ENCODE measurements at places on chromosomes 7 and 10.

DNA sequence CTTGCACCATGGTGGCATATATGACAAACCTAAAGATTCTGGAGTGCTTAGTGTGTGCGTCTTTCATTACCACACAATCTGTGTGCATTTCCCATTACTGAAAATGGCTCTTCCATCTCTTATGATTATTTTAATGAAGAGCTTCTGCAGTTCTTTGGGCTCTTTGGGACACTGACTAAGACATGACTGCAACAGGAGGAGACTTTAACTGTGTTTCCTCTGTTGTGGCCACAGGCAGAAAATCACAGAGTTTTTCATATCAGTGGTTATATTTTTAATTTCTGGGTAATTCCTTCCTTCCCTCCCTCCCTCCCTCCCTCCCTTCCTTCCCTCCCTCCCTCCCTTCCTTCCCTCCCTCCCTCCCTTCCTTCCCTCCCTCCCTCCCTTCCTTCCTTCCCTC is 58.1 kb downstream of the WNT2 start:
- DNase-seq = no peak

- DNase-seq = no peak
Observed at GRCh38 chr7:82567356-82567755, 123.8 kb upstream of the CACNA2D1 start.

DNA sequence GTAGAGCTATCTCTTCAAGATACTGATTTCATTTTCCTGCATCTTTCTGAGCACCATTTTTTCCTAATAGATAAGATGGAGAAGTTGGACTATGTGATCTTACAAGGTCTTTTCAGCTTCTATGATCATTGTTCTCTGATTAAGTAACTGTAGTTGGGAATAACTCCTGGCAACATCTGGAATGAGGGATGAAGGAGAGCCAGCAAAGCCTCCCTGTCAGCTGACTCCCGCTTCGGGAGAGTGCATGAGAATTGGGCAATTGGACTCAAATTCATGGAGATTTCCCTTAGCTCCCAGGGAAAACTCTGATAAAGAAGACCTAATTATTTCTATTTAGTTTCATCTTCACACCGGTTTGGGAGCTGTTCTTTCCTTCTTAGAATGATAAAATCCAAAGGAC is 146.1 kb downstream of the CCDC71L start:
- peak; percentile 6 for DNase-seq

DNA sequence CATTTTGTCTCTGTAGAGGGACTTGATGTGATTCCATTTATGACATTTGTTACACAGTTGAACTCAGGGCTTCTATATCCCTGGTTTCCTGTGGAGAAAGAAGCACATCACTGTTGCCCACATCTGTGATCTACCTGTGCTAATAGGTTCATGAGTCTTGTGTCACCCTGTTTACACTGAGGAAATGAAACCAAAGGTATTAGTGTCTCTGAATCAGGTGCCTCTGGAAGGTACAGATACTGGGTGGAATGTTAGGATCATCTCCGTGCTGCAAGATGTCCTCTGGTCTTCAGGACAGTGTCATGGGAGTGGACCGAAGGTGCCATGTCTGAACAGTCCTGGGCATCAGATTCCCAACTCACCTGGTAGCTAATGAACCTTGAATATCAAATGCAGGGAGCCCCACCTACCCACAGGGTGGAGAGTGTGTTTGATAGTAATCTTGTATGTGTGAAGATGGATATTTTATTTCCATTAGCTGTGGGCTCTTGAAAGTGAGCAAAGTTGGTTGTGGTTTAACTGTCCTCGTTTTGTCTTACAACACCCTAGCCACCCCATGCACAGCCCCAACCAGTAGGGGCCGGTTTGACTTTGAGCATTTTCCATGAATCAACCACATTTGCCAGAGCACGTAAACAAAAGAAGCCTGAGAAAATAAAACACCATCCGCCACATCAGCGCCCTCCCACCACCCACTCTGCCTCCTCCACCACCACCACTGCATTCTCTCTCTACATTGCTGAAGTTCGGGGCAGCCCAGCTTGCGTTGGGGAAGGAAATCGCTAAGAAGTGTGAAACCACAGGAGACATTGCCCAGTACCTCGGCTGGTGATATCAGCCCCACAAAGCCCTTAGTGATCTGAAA is 40.7 kb downstream of the TARP start:
- no peak for DNase-seq

DNA sequence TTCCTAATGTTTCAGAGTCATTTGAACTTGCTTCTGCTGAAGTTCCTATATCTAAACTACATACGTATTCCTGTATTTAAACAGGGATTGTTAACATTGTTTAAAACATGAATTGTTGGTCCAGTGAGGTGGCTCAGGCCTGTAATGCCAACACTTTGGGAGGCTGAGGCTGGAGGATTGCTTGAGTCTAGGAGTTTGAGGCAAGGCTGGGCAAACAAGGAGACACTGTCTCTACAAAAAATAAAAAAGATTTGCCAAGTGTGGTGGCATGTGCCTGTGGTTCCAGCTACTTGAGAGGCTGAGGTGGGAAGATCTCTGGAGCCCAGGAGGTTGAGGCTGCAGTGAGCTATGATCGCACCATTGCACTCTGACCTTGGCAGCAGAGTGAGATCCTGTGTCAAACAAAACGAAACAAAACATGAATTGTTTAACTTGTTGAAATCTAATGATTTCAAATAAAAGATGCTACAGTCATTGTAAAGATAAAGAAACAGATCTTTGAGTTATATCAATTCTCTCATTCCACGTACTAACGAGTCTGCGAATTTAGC is 809.4 kb downstream of the TYW1 start:
- no peak for DNase-seq

DNA sequence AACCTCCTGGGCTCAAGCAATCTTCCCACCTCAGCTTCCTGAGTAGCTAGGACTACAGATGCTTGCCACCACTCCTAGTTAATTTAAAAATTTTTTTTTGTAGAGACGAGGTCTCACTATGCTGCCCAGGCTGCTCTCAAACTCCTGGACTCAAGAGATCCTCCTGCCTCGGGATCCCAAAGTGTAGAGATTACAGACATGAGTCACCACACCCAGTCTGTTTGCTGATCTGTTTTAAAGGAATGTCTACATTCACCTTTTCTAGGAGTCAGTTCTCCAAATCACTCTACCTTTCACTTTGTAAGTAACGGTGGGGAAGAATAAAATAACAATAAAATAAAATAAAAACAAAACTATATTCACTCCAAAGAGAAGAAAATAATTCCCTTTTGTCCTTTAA is 86.6 kb upstream of the AGBL3 start:
- DNase-seq = no peak

- no peak for DNase-seq
Observed at GRCh38 chr10:4343091-4343490, 482.9 kb upstream of the AKR1E2 start.

GRCh38 chr10:93077860-93078337 is 4.2 kb downstream of the CYP26A1 start:
- DNase-seq = peak; percentile 19

DNA sequence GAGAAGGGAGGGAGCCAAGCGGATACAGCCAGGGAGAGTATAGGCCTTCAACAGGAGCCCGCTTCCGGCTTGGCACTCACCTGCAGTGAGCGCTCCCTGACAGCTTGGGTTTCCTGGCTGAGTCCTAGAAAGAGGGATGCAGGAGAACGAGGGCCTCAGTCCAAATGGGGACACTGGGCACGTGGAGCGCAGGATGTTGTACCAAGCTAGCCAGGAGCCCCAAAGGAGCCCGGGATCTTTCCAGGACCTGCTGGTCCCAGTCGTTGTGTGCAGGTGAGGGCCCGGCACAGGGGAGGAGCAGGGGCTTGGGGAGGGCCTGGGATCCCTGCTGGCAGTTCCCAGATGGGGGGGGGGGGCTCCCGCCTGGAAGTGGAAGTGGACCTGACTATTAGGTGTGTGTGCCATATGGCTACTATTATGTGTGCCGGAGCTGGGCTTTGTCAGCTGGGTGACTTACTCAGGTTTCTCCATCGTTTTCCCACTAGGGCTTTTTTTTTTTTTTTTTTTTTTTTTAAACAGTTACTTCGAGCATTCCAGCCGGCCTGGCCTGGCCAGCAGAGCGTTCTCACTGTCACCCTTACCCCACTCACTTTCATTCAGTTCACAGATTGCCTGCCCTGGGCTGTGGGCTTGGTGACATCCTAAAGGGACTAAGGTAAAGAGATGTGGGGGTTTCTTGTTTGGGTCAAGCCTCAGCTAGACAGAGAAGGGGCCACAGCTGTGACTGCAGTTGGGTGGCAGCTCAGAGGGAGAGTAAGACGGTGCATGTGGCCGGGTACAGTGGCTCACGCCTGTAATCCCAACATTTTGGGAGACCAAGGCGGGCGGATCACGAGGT is 3.8 kb downstream of the AGAP3 start:
- DNase-seq = no peak

DNA sequence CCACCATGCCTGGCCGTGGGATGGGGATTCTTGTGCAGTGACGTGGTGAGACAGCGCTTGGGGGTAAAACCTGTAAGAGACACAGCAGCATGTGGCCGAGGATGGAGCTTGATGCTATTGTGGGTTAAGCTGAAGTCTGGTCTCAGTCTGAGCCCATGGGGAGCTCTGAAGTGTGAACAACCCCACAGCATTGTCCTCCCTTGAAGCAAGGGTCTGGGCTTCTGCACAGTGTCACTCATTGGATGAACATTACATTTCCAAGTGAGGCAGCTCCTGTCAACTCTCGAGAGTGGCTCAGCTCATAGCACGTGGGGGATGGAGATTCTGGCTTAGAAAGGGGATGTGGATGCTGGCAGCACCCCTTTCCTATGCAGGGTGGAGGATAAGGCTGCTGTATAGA is 32.2 kb upstream of the ZNF438 start:
- peak; percentile 27 for DNase-seq

DNA sequence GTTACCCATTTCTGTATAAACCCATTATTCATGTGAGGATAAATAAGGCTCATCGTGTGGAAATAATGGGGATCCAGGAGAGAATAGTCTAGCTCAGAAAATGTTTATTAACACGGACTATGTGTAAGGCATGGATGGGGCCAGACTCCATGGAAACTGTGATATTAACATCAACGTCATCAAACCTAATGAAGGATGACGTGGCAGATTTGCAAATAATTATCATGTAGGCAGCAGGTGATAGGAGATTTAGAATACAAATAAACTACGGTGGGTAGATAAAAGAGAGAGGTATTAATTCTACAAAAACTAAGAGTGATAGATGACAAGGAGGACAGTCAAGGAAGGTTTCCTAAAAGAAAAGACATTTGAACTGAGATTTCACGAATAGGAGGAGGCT is 592.2 kb downstream of the REEP3 start:
- DNase-seq = no peak

DNA sequence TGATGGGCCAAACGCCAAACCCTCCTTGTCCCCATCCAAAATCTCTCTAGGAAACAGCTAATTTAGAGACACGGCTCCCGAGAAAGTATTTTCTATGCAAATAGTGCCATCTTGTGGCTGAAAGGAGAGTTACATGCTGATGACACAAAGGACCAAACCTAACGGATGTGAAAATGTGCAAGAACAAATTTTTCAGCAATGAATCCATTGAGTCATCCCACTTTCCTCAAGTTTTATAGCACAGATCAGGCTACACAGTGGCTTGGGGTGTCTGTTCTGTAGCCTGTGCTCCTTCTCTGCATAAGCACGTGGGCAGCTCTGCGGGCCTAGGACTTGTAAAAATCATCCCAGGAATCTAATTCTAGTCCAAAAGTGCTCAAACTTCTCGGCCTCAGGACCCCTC is 154.8 kb upstream of the PRR15 start:
- peak; percentile 92 for DNase-seq

DNA sequence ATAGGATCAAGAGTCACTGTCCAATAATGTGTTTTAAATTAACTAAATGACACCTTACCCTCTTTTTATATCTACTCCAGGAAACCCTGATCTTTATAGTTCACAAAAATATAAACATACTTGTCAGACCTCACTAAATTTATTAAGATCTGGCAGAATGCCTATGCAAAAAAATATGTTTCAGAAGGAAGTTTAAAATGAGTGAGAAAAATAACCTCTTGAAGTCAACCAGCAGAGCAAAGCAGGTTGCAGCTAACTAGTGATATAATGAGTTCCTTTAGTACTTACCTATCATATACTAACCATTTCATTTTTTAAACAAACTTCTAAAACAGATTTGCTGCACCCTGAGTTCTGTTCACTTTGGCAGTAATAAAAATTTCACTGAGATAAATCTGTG is 14.0 kb upstream of the HGF start:
- no peak for DNase-seq

- DNase-seq = no peak
Observed at GRCh38 chr10:117757086-117757720, 214.7 kb downstream of the EMX2 start.

- DNase-seq = no peak
Observed at GRCh38 chr7:157844611-157845010, 507.8 kb downstream of the DNAJB6 start.

GRCh38 chr10:37434091-37434490 is 308.7 kb downstream of the ANKRD30A start:
- DNase-seq = no peak

GRCh38 chr7:29122081-29122480 is 24.3 kb downstream of the CPVL start:
- no peak for DNase-seq

GRCh38 chr7:47526466-47526865 is 55.4 kb downstream of the TNS3 start:
- no peak for DNase-seq

- no peak for DNase-seq
Observed at GRCh38 chr7:55591282-55591931, 19.1 kb upstream of the VOPP1 start.

GRCh38 chr7:95190515-95190914 is 133.8 kb downstream of the PON1 start:
- DNase-seq = no peak

- DNase-seq = no peak
Observed at GRCh38 chr7:66929165-66929564, 8.1 kb downstream of the TMEM248 start.

GRCh38 chr7:37578350-37578749 is 105.2 kb upstream of the GPR141 start:
- no peak for DNase-seq

GRCh38 chr10:88113232-88113631 is 249.8 kb downstream of the PTEN start:
- DNase-seq = no peak

GRCh38 chr7:18828994-18829857 is 288.2 kb downstream of the TWIST1 start:
- DNase-seq = peak; percentile 18

DNA sequence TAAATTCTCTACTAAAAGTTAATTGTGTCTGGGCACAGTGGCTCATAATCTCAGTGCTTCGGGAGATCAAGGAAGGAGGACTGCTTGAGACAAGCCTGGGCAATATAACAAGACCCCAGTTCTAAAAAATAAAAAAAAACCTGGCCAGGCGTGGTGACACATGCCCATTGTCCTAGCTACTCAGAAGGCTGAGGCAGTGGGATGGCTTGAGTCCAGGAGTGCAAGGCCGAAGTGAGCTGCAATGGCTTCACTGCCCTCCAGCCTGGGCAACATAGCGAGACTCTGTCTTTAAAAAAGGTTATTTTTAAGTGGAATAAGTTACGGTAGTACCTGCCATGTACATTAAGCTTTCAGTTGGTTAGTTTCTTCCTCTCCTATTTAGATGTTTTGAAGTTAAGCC is 28.9 kb downstream of the CDK14 start:
- DNase-seq = peak; percentile 30

All from umbilical cord (tissue), 2 donors.